SW480 (cell line): ENCODE measurements at places on chromosomes 2 and 18.

DNA sequence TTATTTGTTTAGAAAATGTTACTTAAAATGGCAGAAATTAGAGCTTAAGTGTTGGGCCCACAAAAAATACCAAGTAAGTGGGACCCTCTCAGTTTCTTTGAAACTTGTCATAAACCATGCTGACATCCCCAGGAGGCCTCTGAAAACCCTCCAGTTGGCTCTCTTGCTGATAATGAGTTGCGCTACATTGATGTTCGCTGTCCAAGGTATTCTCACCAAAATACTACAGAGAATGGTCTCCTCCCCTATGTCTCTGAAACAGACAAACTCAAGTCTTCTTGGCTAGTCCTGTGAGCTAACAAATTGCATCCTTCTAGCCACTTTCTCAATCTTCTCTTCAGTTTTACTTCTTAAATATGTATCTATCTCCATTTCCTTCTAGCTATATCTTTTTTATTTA is 669.4 kb downstream of the IRS1 start:
- DNase-seq, result no peak

- DNase-seq, result peak; percentile 26
Observed at GRCh38 chr2:138922973-138923563, 142.9 kb upstream of the NXPH2 start.

- DNase-seq, result no peak
Observed at GRCh38 chr18:47545613-47546012, 294.2 kb upstream of the SKOR2 start.

DNA sequence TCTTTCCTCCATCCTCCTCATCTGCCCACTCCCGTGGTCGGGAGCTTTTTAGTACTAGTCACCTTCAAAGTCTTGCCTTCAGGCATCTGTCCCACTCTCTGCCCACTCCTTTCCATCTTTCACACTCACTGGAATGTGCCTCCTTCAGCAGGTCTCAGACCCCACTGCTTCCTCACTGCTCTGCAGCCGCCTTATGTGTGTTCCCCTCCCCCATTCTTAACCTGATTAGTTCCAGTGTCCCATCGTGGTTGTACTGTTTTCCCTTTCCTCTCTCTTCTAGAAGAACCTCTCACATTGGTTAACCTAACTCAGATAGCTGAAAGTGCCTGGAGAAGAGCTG is 3.0 kb downstream of the ARMC9 start:
- no peak for DNase-seq

DNA sequence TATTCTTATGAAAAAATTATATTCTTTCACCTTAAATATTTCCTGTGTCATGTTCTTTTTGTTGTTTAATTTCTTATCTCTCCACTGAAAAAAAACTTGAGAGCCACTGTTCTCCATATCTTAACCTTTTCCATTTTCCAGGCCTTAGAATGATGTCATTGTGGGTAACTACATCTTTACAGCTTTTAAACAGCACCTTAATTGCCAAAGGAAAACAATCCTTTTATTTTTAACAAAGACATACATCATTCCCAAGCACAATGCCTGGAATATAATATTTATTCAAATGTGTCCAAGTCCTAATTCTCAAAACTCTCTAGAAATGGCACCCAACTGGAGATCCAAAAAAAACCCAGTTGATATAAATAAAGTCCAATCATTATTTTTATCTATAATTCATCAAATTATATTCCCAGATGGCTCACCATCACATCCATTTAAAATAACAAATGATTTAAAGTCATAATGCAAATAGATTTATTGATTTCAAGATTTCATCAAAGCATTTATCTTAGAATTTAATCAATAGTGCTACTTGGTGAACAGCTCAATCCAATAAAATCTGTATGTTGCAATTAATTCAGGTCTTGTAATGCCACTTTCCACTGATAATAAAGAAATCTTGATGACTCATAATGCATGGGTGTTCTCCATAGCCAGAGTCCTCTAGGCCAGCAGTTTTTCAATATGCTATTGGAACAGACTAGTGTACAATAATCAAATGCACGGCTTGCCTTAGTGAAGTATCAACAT is 107.1 kb upstream of the MAPRE2 start:
- no peak for DNase-seq

GRCh38 chr2:239081622-239082021 is 233.7 kb downstream of the TWIST2 start:
- no peak for DNase-seq

DNA sequence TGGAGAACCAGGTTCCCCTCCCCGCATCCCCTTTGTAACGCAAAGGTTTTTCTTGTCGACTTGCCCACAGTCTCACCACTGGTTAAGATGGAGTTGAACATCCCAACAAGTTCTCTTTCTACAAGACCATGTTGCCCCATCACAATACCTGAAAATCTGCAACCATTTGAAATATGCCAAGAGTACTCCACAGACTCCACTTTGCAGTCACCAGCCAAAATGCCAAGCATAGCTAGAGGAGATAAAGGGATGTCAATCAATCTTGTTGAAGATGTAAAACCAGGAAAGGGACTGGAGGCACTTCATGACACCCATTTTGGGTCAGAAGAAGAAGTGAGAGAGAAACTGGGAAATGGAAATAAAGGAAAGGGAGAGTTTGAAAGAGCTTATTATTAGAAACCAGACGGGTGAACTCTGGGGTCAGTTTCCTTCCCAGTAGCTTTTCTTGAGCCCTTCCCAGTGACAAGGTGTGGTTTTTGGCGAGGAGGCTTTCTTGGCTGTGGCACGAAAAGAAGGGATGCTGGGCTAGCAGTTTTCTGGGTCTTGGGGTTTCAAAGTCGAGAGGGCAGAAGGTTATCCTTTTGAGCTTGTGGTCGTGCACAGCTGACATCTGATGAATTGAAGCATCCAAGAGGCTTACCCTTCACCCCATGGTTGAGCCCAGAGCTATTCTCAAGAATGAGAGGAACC is 79.3 kb downstream of the ACAA2 start:
- no peak for DNase-seq

GRCh38 chr2:152552888-152553287 is 164.4 kb downstream of the PRPF40A start:
- DNase-seq, result no peak

GRCh38 chr2:144125751-144126150 is 394.2 kb downstream of the ZEB2 start:
- DNase-seq, result no peak

GRCh38 chr2:74856004-74856578 is 22.2 kb downstream of the HK2 start:
- no peak for DNase-seq

DNA sequence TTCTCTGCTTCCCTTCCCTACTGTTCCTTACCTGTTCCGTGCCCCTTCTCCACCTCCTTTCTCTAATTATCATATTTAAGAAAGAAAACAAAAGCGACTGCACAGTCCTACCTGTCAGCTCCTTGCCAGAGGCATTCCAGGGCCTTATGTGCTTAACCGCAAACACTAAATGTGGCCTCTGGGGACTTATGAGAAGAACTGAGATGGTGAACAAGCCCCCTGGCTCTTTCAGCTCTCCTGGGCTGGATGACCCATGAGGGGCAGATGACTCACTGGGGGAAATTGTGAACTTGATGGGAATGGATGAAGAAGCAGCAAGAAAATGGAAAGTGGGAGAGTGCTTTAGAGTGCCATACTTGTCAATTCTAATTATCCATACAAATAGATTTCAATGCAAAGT is 106.3 kb upstream of the LYPD1 start:
- DNase-seq, result no peak

DNA sequence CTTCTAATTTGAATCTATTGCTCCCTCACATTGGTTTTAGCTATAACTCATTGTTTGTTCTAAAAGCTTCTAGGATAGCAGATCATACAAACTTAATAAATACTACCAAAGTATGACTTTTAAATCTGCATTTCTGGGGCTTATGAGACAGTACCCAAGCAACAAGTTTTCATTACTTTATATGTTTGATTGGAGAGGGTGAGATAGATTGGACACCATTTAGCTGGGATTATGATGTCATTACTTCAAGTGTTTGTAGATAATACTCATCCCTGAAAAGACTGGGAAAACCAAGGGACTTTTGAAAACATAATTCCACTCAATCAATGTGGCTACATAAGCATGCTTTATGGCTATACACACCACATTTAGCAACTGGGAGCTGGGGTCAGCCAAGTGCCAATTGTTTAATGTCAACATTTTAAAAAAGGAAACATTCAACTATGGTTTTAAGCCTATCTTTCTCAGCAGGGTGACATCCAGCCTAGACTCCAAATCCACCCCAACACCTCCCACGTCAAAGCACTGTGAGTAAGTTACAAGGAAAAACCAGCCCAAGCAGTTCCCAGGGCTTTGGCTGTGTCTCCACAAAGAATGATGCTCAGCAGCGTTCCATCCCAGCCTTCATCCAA is 119.9 kb downstream of the ETAA1 start:
- DNase-seq, result no peak

DNA sequence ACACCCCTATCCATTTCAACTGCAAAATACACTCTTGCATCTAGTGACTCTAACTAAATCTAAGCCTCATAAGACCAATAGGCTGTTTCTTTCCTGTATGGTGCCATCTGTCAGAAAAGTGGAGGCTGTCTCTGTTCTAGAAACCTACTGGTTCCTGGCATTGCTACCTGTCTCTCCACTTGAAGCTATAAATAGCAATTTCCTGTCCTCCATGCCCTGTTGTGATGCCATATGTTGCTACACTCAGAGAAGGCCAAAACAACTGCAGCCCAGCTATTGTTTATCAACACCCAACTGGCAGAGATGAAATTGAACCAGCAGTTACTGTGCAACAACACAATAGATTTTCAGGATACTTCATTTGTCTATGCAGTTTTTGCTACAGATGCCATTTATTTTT is 1355.1 kb upstream of the SLC39A10 start:
- no peak for DNase-seq

DNA sequence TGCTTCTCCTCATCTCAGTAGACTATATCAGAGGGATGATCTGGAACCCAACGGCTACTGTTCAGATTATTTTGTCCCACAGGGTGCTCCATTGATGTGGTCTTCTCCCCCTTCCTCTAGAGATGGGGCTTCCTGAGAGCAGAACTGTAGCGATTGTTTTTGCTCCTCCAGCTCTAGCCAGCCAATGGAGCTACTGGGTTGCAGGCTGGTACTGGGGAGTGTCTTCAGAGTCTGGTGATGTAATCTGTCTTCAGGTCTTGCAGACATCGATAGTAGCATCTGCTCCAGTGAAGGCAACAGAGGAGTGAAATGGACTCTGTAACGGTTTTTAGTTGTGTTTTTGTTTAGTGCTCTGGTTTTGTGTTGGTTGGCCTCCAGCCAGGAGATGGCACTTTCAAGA is 621.9 kb downstream of the RNF144A start:
- no peak for DNase-seq

DNA sequence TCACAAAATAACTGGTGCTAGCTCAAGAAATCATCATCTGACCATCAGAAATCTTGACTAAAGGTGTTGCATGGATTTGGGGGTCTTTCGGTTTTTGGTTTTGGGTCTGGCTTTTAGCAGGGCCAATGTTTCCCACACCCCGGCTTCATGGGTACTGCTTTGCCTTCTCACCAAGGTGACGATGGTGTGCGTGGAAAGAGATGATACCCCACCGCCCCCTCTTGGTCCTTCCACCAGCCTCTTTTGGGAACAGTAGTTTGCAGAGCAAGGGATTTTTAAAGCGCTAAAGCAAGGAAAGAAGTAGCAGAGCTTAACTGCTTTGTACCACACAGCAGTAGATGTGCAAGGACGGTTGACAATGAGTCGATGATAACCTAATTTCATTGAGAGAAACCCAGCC is 42.3 kb downstream of the BOLA3 start:
- DNase-seq, result no peak

DNA sequence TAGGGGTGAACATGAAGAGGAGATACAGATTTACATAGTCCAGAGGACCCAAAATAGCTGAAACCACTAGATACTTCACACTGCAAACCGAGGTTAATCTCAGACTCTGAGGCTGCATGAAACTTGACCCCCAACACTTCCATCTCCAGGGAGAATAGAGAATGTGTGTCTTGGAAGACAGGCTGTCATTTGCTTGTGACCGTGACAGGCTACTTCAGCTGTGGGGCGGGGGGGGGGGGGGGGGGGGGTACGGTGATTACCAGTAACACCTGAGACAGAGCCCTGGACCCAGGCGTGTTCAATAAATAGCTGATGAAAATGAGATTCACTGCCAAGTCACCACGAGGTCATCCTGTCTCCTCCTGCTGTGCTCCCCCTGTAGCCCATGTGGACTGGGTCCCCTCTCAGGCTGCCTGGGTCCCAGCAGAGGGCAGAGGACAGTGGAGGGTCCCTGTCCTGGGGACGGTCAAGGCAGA is 5.7 kb upstream of the KLHL29 start:
- no peak for DNase-seq

DNA sequence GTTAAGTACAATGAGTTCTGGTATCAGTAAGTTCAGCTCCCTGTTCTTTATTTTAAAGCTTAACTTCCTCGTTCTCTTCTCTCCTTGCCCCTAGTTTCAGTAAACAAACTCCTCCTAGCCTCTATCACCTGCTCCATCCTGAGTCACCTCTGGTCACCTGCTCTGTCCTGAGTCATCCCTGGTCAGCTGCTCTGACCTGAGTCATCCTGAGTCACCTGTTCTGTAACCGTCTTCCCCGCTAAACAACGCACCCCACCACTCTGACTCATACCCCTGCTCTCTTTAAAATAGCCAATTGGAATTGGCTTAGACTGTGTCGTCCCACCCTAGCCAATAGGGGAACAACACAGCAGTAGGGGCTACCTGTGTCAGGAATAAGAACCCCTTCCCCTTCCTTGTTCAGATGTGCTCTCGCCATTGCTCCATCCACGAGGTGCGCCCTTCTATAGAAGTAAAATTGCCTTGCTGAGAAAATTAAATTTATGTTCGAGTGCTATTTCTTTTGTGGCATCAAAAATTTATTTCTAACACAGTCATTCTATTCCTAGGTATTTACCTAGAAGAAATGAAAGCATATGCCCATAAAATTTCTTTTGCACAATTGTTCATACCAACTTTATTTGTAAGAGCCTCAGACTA is 24.9 kb upstream of the RMND5A start:
- peak; percentile 90 for DNase-seq

GRCh38 chr2:60510713-60511112 is 42.7 kb downstream of the BCL11A start:
- DNase-seq, result no peak

DNA sequence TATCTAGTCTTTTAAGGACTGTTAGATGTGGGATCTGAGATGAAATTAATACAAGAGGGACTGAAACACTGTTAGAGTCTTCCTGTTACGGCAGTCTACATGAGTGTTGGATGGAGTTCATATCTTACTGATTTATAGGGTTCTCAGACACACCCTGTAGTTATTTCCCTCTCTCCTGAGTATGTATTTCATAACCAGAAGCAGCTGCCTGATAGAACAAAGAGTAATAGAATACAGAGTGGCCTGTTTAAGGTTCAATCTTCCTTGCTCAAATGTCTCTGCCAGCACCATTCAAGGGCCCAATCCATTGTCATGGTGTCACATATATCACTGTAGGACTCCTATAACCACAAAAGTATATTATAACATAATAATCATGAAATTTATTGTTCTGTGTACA is 1229.1 kb upstream of the ACVR2A start:
- no peak for DNase-seq
